Fibroblast of lung (primary cell): ENCODE measurements at places on chromosomes 2 and 18. TPM values are rescaled to one million over a fixed set of nuclear protein-coding genes. Genes with fewer than 3 reads are reported as not detected.

GPR55 gene
- not detected in 2 replicates for total RNA-seq

GRHL1 gene
- total RNA-seq, result 0.77 and 0.99 TPM in 2 replicates

GRCh38 chr2:147348931-147349555, 495.8 kb upstream of the ACVR2A start:
- no peak for DNase-seq

ELAC1 gene
- 5.4 and 7.3 TPM in 2 replicates for total RNA-seq

RAPGEF4 gene
- total RNA-seq, result 1.3 and 3.0 TPM in 2 replicates

PTPRN gene
- 3.5 and 10.8 TPM in 2 replicates for total RNA-seq

DNA sequence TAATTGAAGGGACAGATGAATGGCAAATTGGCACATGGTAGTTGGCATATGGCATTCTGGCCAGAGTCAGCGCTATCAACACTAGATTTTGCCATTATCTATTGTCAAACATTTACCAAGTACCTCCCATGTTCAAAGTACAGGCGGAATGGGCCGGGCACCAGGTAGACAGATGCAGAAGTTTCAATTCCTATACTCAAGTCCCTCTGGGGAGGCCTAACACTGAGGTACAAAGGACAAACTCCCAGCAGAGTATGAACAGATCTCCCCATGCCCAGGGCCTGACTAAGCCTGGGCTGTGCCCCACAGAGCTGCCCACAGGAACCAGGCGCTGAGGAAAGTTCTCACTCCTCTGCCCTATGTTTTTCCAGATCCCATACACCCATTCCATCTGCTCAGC, 257.5 kb upstream of the KLHL29 start:
- no peak for DNase-seq

- no peak for DNase-seq
Observed at GRCh38 chr2:42351864-42352263, 9.2 kb downstream of the COX7A2L start.
